Epithelial cell of umbilical artery (primary cell): ENCODE measurements at places on chromosomes 3 and 15. TPM values are rescaled to one million over a fixed set of nuclear protein-coding genes. Genes with fewer than 3 reads are reported as not detected.

NUP210 gene
- 2.9 and 34.3 TPM in 2 replicates for total RNA-seq

PLSCR1 gene
- total RNA-seq, result 57.5 and 201 TPM in 2 replicates

DNAH12 gene
- total RNA-seq, result under 0.01 TPM in 1 of 2 replicates, not detected in the other

GABRR3 gene
- not detected in 2 replicates for total RNA-seq

SLC6A1 gene
- total RNA-seq, result not detected in 2 replicates

CKMT1A gene
- total RNA-seq, result not detected in 2 replicates

PYDC2 gene
- not detected in 2 replicates for total RNA-seq

VILL gene
- 4.9 and 6.8 TPM in 2 replicates for total RNA-seq

UCN2 gene
- not detected in 2 replicates for total RNA-seq

GLDN gene
- under 0.01 TPM in 1 of 2 replicates, not detected in the other for total RNA-seq

PLSCR2 gene
- total RNA-seq, result not detected in 2 replicates

CX3CR1 gene
- total RNA-seq, result not detected in 2 replicates

FANCD2OS gene
- not detected in 2 replicates for total RNA-seq

PIGBOS1 gene
- 9.1 and 16.4 TPM in 2 replicates for total RNA-seq

TMEM207 gene
- total RNA-seq, result not detected in 2 replicates

DNAJC17 gene
- 19.8 and 56.7 TPM in 2 replicates for total RNA-seq

SLC12A8 gene
- 0.46 and 0.65 TPM in 2 replicates for total RNA-seq

MCTP2 gene
- not detected in 2 replicates for total RNA-seq
